ENCODE measurements at places on chromosomes 3 and 15. TPM values are rescaled to one million over a fixed set of nuclear protein-coding genes. Genes with fewer than 3 reads are reported as not detected.

The SPINK8 gene
- total RNA-seq, result not detected

The EXOSC7 gene
- 67.9 TPM for total RNA-seq

The RAB6B gene
- total RNA-seq, result 0.41 TPM

The LYZL4 gene
- 0.34 TPM for total RNA-seq

The PARL gene
- total RNA-seq, result 31.1 TPM

The DHFR2 gene
- total RNA-seq, result 3.8 TPM

The WDR93 gene
- total RNA-seq, result not detected

The MEX3B gene
- 1.3 TPM for total RNA-seq

The CLDN1 gene
- 2.2 TPM for total RNA-seq

The SERPINI2 gene
- total RNA-seq, result not detected

The TPRG1 gene
- 0.08 TPM for total RNA-seq

The SLC2A2 gene
- not detected for total RNA-seq

The MOBP gene
- not detected for total RNA-seq

The PRR20G gene
- not detected for total RNA-seq

The ARPP21 gene
- 1.6 TPM for total RNA-seq

The PP2D1 gene
- total RNA-seq, result not detected

The ZNF717 gene
- total RNA-seq, result 27.0 TPM

The CLDN18 gene
- total RNA-seq, result not detected

The TMCO5A gene
- total RNA-seq, result not detected

Data from A375 (cell line).